Prostate gland (tissue), 2 donors: ENCODE measurements at places on chromosomes 13 and 19. TPM values are rescaled to one million over a fixed set of nuclear protein-coding genes. Genes with fewer than 3 reads are reported as not detected.

CYP2F1 gene
- total RNA-seq: 7.3 TPM

KLK2 gene
- 3,344 TPM for total RNA-seq

NPAS1 gene
- total RNA-seq: 0.27 TPM

NLRP9 gene
- 4.0 TPM for total RNA-seq

ZNF556 gene
- total RNA-seq: not detected

CTXN1 gene
- total RNA-seq: 37.1 TPM

USPL1 gene
- total RNA-seq: 24.4 TPM

THAP8 gene
- 21.9 TPM for total RNA-seq

HRC gene
- 3.8 TPM for total RNA-seq

ZNF708 gene
- total RNA-seq: 15.2 TPM

LACC1 gene
- 8.6 TPM for total RNA-seq

DACT3 gene
- 8.6 TPM for total RNA-seq

F10 gene
- 10.2 TPM for total RNA-seq

KLF2 gene
- 19.8 TPM for total RNA-seq

KLF1 gene
- not detected for total RNA-seq

ZNF573 gene
- total RNA-seq: 5.9 TPM

THSD1 gene
- 8.0 TPM for total RNA-seq

PLK5 gene
- total RNA-seq: 28.8 TPM

HCST gene
- 4.9 TPM for total RNA-seq

CCDC70 gene
- total RNA-seq: 11.5 TPM

TJP3 gene
- 17.8 TPM for total RNA-seq

CIRBP gene
- total RNA-seq: 863 TPM
